Nephron progenitor cell (in vitro differentiated cells): ENCODE measurements at places on chromosomes 6 and 20.

- no peak for DNase-seq
Measured at GRCh38 chr6:148287623-148288333, 54.9 kb upstream of the SASH1 start.

GRCh38 chr20:32570401-32571190, 14.5 kb downstream of the NOL4L start:
- no peak for DNase-seq

DNA sequence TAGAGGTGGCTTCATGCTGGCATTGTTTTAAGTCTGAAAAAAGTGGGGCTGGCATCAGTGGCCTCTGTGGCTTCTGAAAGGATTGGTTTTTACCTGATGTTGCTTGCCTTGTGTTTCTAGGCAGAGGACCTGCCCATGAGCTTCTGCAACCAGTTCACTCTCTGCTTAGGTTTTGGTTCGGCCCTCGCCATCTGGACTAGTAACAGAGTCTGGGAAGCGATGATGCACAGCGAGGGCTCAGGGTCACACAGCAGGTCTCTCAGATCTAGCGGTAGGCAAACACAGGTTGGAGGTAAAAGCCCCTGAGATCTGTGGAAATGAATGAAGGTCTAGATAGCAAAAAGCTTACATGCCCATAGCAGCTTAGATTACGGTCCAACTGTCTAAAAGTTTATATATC, 6.8 kb upstream of the RBL1 start:
- no peak for DNase-seq

DNA sequence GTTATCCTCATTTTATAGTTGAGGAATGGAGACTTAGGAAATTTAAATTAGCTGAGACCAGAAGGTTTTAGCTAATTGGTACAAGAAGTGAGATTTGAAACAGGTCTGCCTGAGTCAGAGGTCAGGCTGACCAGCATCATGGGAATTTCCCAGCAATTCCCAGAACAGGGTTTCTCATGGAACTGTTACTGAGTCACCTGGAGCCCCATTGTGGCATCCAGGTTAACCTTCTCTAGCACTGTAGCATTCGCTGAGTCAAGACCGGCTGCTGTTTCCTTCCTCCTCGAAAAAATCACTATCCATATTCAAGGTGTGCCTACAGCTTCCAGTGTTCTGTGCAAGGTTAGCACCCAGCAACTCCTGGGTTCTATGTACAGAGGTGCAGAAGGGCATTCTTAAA, 238.0 kb upstream of the MAN1A1 start:
- DNase-seq: no peak

DNA sequence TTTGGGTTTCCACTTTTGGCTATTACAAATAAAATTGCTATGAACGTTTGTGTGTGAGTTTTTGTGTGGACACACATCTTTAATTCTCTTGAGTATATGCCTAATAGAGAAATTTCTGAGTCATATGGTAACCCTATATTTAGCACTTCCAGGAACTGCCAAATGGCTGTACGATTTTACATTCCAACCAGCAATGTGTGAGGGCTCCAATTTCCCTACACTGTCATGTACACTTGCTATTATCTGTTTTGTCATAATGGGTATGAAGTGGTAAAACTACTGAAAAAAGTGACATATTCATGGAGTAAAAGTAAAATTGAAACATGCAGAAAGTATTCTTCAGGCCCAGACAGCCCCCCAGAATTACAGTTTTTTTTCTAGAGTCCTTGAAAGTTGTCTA, 59.6 kb upstream of the ESR1 start:
- no peak for DNase-seq

DNA sequence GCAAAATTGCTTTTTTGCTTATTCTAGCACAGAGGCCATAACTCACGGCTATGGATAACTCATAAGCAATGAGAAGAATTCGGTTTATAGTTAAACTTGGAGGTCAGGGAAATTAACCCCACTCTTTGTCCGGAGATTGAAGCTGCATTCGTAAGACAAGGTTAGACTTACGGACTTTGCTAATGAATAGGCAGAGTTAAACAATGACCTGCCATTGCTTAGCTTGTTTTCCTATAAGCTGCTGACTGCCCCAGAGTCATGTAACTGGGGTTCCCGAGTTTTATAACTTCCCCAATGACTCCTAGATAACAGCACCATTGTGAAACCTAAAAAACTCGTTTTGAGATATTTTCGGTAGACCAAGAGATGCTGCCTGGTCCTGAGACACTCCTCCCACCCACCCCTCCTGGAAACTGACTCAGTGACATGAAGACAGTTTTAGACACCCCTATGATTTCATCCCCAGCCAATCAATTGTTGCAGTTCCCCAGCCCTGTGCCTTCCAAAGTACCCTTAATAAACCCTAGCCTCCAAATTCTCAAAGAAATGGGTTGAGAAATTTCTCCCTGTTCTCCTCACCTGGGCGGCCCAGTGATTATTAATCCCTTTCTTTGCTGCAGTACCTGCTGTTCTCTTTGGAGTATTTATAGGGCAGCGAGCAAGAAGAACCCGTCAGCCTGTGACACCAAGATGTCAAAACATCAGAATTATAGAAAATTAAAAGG, 33.1 kb upstream of the MCUR1 start:
- no peak for DNase-seq

DNA sequence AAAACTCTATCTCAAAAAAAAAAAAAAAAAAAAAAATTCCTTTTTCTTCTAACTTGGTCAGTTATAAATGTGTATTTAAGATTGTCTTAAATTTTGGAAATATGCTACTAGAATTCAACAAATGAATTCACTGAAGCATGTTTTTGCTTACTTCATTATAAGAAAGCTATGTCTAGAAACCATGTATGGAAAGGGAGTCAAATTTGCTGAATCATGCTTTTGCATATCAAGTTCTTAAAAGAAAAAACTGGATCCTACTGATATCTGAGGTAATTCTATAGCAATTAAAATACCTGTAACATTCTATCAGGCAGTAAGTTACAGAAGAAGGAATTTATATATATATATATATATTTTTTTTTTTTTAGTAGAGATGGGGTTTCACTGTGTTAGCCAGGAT, 27.7 kb downstream of the AKIRIN2 start:
- no peak for DNase-seq

- no peak for DNase-seq
Measured at GRCh38 chr20:52614051-52614863, 357.9 kb upstream of the TSHZ2 start.

GRCh38 chr6:27957516-27957915, 475 bp downstream of the OR2B6 start:
- DNase-seq: no peak

DNA sequence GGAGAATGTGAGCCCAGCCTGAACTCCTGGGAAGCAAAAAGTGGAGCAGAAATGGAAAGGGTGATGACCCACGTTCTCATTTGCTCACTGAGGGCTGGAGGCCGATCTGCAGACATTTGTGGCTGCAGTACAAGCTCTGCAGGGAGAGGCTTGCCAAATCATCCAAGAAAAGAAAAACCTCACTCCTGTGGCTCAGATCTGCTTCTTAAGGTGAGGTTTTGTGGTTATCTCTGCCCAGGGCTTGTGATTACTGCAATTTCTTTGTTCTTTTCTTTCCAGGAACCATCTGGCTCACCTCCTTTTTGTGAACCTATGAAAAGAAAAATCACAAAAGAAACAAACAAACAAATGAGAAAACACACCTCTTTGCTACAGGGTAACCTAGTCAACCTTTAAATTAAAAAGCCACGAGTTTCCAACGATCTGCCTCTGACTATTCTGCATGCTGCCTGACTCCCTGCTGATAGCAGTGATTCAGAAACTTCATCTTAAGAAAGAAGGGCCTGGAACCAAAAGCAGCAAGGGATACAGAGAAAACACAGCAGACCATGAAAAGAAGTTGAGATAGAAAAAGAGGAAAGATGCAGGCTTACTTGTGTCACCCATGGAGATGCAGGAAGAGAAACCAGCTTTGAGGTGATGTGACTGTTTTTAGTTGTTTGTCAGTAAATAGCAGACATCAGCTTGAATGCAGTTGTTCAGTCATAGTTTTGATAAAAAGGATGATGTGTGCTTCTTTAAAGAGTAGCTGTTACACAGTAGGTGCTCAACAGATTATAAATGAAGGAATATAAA, 165.1 kb downstream of the LMBRD1 start:
- DNase-seq: no peak

DNA sequence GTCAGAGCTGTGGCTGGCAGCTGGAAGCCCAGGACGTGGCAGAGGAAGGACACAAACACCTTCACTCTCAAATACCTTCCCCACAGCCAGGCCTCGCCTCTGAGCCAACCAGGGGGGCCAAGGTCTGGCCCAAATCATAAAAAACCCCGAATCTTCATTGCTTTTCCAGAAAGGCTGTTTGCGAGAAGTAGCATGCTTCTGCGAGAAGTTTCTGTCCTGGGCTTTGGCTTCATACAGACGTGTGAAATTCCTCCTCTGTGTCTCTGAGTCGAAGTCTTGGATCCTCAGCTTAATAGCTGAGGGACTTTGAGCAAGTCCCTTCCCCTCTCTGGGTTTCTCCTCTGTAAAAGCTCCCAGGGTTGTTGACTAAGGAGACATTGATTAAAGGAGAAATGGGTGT, 63.0 kb downstream of the CHMP4B start:
- no peak for DNase-seq

- no peak for DNase-seq
Measured at GRCh38 chr6:148416330-148416965, 73.8 kb downstream of the SASH1 start.

DNA sequence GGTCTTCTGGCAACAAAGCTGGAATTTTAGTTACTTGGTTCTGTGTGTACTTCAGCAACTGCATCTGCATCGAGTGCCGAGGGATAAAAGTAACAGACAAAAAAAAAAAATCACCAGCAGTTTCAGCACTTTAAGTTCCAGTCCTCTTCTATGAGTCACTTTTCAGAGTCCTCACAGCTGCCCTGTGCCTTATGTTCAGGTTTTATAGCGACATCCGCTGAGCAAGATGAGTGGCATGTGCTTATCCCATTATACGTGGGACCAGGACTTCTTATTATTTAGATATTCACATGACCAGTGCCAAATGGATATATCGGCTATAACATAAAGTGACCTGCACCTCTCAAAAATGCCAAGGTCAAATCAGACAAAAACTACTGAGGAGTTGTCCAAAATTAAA, 242.9 kb downstream of the FOXA2 start:
- no peak for DNase-seq

DNA sequence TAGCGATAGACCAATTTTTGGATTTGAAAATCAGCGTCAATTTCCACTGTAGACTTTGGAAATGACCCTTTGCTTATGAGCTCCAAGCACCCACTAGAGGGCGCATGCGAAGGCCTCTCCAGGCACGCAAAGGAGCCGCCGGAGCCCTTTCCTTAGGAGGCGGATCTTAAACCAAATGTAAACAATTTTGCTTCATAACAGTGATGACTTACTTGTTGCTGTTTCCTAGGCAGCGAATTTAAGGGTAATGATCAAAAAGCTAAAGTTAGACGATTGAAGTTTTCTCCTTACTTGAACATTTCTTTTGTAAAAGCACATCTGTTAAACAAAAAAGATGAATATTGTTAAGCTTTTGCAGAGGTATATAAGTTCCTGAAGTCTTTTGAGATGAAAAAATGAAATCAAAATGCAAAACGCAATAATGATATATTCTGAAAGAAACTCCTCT, 29.2 kb upstream of the EXOC2 start:
- peak; percentile 81 for DNase-seq

- no peak for DNase-seq
Measured at GRCh38 chr6:158020272-158020711, 38.6 kb downstream of the SYNJ2 start.

DNA sequence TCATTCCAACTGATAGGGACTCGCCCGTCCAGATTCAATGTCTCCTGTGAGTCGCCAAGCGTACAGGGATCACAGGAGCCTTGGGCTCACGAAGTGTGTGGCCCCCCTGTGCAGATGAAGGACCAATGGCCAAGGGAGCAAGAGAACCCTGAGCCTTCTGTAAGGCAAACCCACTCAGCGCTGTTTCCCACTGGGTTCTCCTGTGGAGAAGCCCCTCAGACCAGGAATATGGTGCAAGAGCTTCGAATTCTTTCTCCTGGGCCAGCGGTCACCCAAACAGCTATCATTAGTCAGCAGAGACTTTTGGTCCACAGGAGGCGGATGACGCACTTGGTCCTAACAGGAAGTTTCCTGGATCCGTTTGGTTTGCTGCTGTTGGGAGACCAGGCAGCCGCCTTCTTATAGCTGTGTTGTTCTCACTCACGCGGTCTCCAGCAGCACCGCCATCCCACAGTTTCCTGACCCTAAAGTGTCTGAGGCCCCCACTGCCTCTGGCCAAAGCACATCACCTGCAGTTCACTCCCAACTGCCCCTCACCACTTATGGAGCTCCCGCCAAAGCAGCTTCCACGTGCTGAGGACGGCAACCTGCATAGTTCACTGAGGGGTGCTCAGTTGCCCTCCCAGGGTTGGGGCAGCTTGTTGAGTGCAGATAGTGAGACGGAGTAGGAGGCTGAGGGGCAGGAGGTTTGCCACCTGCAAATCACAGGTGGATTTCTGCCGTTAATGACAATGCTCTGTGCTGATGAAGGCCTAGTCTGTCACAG, 268.6 kb downstream of the ERMARD start:
- DNase-seq: no peak

GRCh38 chr6:18053078-18053477, 65.6 kb upstream of the KIF13A start:
- no peak for DNase-seq

DNA sequence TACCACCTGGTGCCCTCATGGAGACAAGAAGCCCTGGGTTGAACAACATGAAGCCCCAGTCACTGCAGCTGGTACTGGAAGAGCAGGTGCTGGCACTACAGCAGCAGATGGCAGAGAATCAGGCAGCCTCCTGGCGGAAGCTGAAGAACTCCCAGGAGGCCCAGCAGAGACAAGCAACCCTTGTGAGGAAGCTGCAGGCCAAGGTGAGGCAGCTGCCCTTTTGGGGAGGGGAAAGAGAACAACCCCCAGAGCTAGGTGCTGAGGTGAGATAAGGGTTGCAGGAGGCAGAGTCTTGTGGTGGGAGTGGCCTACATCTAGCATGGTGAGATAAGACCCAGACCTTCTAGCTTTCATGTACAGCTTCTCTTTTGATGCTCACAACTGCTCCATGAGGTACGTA, 7.0 kb downstream of the CEP250 start:
- DNase-seq: no peak

DNA sequence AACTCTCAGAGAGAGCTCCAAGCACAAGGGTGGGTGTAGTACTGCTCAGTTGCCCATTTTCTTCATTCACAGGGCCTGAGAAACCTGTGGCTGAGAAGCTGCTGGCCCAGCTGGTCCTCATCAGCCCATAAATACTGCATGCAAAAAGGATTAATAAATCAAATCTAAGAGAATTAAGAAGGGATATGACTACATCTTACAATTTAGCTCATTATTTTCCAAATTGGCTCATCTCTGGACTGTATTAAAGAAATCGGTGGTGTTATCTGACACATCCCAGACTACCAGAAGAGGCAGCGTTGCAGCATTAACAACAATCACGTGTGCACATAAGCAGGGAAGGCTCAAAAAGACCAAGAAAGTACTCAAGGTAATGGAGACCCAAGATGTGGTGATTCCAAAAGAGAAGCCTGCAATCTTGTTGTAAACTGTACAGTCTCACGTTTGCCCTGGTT, 90.7 kb downstream of the CD24 start:
- DNase-seq: no peak

DNA sequence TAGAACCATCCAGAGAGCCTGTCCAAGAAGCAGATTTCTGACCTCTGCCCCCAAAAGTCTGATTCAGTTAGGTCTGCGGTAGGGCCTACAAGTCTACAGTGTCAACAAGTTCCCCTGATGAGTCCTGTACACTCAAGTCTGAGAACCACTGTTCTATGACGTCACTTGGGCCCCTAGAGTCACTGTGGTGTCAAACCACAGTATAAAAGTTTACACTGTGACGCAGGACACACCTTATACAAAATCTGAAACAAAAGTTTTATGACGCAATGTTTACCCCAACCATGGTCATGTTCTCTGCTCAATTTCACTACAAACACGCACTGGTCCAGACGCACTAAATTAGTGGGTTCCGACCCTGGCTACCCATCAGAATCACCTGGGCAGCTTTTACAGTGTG, 17.9 kb downstream of the SLA2 start:
- no peak for DNase-seq
